ENCODE measurements at places on chromosomes 7 and 10.

GRCh38 chr10:95503001-95503400, 58.2 kb downstream of the SORBS1 start:
- no peak for DNase-seq

DNA sequence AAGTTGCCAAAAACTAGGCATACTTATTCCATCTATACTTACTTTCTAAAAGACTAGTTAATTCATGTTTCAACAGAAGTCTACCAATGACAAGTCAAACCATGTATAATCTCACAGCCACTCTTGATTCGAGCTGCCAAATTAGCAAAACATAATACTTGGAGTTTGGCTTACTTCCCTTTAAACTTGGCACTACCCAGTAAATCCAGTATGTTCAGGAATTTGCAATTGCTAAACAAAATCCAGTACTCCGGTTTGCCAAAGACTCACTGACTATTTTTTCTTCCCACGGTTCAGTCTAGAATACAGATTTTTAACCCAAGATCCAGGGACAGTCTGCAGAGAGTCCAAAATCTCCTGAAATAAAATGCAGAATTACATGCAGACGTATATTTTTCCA, 4.6 kb downstream of the OAT start:
- no peak for DNase-seq

DNA sequence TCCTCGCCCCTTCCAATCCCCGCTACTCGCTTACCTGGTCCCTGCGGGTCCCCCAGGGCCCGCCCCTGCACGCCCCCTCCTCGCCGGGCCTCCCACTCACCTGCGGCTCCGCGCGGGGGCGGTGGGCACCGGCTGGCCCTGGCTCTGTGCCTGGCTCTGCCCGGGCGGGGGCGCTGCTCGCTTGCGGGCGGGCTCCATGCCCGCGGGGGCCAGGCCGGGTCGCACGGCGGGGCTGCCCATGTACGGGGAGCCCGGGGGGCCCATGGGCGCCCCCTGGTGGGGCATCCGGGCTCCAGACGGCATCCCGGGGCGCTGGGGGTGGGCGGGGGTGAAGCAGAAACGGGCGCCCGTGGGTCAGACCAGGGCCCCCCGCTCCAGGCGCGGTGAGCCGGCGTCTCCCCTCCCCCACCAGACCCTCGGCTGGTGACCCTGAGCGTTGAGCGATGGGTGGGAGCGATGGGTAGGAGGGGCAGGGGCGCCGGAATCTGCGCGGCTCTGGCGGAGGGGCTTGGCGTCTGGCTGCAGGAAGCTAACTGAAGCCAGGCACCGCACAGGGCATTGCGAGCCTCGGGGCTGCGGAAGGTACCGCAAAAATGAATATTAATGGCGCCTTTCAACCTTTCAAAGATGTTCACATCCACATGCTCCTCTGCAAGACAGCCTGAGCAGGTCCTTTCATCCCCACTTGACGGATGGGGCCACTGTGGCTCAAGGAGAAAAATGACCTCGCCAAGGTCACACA, 3.0 kb downstream of the SMARCD3 start:
- DNase-seq, result peak; percentile 67

DNA sequence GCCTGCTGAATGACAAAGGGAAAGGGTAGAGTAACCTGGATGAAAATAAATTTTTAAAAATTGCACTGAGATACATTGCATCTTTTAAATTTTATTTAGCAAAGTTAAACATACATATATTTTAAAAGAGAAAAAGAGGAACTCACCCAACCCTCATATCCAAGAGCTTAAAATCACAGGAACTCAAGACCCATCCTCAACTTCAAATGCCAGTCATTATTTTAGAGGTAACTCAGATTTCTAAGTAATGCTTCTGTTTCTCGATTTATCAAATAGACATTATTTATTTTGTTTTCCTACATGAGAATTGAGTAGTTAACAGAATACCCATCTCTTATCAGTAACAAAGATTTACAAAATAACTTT, 32.4 kb upstream of the KMT2E start:
- no peak for DNase-seq

GRCh38 chr10:115939101-115939854, 333.7 kb downstream of the GFRA1 start:
- DNase-seq, result no peak

- DNase-seq, result no peak
Observed at GRCh38 chr10:88213065-88213605, 349.7 kb downstream of the PTEN start.

- peak; percentile 55 for DNase-seq
Observed at GRCh38 chr10:43653746-43654145, 5.1 kb upstream of the ZNF32 start.

DNA sequence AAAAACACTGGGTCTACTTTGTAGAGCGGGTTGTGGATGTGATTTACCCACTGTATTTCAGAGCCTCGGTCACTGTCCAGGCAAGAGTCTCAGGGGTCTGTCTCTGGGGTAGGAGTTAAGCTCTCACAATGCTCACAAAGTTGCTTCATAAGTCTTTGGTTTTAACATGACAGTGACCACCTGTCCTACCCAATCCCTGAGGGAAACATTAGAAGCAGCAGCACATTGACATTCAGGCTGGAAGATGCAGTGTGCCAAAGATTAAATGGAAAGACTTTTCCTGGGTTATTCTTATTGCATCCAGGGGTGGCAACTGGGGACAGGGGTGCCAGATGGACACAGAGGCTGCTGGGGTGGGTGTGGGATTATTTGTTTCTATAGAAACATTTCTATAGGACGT, 330.0 kb downstream of the RNLS start:
- DNase-seq, result no peak

GRCh38 chr7:76381814-76382213, 23.0 kb upstream of the YWHAG start:
- no peak for DNase-seq

DNA sequence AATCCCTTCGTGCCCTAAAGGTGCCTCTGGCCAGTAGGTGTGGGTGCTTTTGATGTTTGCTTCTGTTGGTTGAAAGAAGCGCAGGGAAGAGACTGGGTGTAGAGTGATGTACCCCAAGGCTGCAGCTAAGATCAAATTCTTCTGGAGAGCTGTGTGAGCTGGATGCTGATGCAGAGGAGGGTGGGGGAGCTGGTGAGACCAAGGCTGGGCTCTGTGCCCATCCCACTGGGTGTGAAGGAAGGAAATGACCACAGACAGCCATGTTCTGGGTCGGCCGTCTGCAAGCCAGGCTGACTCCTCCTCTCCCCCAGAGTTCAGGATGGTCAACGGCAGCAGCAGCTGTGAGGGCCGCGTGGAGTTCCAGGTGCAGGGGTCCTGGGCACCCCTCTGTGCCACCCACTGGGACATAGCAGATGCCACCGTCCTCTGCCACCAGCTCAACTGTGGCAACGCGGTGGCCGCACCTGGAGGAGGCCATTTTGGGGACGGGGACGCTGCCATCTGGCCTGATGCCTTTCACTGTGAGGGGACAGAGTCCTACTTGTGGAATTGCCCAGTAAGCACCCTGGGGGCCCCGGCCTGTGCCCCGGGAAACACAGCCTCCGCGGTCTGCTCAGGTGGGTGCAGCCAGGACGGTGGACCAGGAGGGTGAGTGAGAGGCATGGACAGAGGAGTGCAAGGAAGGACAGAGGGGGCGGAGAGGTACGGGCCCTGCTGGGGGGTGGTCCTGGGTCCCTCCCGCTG, 5.1 kb downstream of the SCART1 start:
- DNase-seq, result no peak

DNA sequence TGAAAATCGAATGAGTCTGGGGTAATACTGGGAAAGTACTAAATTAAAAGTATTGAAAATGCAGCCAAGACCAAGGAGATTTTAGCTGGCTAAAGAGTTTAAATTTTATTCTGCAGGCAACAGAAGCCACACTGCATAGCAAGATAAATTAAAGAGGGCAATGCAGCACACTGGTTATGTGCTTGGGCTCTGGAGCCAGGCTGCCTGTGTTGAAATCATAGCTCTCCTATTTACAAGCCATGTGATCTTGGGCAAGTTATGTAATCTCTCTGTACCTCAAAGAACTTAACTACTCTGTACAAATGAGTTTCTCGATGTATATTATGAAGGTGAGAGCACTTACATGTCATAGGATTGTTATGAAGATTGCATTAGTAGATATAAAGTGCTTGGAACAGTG, 9.9 kb downstream of the SLC25A13 start:
- DNase-seq, result no peak

- DNase-seq, result no peak
Observed at GRCh38 chr7:127850195-127850594, 181.0 kb downstream of the LRRC4 start.

DNA sequence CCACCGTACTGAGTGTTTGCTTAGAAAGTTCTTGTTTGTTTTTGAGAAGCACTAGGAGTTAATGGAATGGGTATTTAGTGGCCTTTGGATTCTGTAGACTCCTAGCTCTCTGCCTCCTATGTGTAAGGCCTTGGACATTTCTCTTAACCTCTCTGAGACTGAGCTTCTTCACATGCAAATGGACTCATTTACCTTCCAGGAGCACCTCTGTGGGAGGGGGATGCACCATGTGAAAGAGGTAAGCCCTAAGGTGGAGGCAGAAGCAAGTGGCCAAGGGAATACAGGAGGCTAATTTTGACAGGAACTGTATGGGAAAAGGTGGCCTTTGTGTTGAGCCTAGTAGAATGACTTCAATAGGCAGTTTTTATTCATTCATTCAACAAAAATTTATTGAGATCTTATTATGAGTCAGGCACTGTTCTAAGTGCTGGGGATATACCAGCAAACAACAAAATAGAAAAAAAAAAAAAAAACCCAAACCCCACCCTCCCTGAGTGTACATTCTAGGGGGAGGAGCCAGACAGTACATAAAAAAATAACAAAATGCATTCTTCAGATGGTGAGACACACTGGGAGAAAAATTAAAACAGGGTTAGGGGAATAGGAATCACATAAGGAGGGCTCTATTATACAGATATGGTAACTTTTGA, 9.2 kb upstream of the EPHA1 start:
- DNase-seq, result peak; percentile 48

Measured in foreskin fibroblast (primary cell).